Stimulated activated CD8-positive, alpha-beta memory T cell treated with anti-CD3 and anti-CD28 coated beads, Interleukin-7, amount 100 ng/mL, for 48 hours (primary cell): ENCODE measurements at places on chromosomes 11 and 22.

- no peak for DNase-seq
Observed at GRCh38 chr11:81987829-81988472, 745.7 kb downstream of the FAM181B start.

DNA sequence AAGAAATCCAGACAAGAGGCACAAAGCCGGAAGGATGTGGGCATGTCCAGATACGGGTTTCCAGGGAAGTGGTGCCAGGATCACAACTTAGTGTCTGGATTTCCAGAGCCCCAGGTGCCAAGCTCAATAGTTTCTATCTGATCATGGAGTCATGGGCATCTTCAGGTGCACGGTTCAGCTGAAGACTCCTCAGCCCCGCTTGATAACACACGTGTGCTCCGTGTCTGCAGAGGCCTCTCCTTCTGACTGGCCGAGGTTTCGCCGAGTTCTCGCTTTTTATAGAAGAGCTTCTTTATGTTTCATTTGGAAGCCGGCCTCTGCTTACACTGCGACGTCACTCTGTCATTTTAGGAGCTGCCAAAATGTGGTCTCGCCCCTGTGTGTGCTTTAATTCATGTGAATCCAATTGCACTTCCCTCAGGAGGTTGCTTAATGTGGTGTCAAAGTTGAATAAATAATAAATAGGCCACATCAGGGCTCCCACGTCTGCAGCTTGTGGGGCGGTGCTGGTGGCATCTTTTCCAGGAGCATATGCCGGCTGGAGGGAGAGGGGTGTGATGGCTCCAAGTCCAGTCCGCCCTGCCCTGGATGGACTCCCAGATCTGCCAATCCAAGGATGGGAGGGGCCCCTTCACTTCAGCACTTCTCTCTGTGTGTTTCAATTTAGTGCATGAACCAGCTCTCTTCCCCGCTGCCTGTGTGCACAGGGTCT lies 1410.8 kb downstream of the TBC1D22A start:
- DNase-seq, result no peak

DNA sequence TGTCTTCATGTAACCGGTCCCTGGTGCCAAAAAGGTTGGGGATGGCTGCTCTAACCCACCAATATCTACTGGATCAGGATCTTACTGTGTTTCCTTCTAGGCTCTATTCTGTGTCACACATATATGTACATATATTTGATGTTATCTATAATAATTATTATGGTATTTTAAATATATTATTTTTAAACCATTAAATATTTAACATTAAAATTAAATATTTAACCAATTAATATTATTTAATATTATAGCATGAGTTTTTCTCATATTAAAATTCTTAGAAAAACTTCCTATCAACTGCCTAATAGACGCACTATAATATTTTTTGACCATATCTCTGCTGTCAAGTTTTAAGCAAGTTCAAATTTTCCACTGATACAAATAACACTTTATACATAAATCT lies 196.9 kb upstream of the PLET1 start:
- DNase-seq, result no peak

- no peak for DNase-seq
Observed at GRCh38 chr11:2709429-2709828, 9.6 kb upstream of the KCNQ1OT1 start.

GRCh38 chr11:96607864-96608558 lies 218.2 kb downstream of the JRKL start:
- DNase-seq, result no peak

DNA sequence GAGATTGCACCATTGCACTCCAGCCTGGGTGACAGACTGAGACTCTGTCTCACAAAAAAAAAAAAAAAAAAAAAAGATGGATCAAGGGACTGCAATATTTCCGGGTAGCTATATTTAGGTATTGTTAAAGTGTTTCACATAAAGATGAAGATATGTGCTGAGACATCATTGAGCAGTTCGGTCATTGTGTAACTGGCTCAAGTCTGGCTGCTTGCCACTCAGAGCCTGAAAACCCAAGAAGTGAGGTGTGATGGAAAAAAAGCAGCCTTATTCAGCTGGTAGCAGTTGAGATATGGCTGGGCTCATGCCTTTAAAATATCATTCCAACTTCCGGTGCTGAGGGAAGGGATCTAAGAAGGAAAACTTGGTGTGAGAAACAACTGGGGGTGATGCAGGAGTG lies 46.9 kb downstream of the LUZP2 start:
- DNase-seq, result no peak

DNA sequence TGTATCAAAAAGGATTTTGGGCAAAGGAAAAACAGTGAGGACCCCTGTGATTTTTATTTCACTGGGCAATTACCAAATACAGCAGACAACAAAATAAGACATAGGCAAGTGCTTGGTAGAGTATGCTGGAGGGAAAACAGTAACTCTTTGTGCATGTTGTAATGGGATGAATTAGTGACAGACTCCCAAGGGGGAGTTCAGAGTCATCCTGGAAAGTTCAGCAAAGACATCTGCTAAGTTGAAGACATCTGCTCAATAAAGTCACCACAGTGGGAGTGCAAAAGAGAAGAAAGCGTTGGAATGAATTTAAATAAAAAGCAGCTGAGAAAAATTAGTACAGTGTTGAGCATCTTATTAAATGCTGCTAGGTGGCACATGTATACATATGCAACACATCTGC lies 378.8 kb upstream of the ISX start:
- DNase-seq, result no peak

DNA sequence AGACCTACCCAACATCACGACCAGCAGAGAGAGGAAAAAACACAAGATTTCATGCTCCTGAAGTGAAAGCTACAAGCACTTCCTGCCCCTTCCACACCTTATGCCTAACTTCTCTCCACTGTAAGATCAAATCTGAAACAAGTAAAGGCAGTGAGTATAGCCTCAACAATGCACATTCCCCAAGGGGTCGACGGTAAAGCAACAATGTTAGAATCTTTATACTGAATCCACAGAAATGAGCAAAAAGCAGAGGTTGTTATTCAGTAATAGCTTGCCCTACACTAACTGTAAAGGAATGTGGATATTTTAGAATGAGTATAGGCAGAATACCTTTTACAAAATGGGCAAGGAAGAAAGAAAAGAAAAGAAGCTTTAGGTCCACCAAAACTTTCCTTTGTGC lies 15.6 kb downstream of the ARFGAP3 start:
- DNase-seq, result no peak

DNA sequence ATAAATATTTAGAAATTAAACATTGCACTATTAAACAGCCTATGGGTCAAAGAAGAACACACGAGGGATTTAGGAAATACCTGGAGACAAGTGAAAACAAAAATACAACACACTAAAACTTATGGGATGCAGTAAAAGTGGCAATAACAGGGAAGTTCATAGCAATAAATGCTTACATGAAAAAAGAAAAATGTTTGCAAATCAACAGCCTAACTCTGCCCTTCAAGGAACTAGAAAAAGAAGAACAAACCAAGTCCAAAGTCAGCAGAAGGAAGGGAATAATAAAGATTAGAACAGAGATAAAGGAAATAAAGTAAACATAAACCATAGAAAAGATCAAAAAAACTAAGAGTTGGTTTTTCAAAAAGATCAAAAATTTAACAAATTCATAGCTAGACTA lies 31.6 kb downstream of the NXPE2 start:
- no peak for DNase-seq

DNA sequence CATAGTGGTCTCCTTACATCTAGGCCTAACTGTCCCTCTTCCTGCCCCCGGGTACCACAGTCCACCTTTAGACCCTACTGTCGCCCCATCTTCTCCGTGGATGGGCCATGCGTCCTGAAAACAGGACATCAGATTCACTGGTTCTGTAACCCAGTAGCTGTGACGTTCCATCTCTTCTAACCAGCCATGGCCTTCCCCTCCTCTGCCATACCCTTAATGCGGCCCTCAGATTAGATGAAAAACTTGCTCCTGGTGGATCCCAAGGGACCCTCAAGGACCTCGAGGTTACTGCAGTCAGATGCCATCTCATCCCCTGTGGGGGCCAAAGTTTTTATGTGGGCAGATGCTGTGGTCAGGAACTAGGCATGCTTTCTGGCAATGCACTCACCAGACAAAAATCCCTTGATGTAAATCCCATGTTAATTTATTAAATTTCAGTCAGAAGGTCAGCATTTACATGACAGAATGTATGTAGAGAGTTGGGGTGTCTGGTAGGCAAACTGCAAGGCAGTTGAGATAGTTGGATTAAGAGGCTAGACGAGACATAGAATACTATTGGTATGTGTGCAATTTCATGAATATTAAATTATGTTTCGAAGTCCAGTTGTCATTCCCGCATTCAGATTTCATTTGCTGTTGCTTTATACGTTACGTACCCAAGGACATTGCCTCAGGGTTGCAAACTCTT lies 64.3 kb downstream of the WNT11 start:
- no peak for DNase-seq

DNA sequence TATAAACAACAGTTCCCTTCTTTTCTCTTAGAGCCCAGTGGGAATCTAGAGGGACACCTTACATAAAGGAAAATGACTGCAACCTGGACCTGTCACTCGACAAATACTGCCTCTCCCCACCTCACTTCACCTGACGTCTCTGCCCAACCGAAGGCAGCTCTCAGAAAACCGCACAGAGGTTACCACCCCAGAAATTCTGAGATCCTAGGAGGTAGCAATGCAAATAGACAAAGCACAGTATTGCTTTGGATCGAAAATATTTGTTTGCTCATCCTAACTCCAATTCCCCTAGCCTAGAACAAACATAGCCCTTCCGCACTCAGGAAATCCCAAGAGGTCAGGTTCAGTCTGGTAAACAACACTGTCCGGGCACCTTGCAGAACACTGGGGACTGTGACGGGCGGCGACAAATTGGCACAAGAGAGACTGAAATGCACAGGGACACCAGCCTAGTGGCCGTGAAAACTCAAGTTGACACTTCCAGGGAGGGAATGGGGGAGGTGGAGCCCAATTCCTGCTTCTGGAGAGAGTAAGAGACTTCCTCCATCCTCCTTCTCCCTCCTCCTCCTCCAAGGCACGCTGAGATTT lies 420 bp upstream of the TRIM44 start:
- DNase-seq, result no peak

GRCh38 chr11:88398372-88398771 lies 60.8 kb upstream of the CTSC start:
- no peak for DNase-seq

DNA sequence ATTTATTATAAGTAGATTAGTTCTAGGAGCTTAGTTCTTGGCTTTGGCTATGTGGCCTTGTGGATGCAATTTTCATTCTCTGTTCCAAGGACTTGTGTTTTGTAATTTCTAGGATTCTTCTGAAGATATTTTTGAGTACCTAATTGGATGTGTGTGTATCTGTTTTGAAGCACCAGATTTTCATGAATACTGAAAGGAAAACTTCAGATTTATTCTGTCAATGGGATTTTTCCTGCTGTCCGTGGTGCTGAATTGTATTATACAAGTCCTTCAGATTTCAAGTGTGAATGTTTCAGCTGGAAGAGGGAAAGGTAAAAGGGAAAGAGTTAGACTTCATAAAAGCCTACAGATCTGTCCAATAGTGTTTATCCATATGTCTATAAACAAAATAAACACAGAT lies 18.2 kb upstream of the SYN3 start:
- DNase-seq, result no peak

- no peak for DNase-seq
Observed at GRCh38 chr22:22316589-22316988, 72.0 kb downstream of the VPREB1 start.

DNA sequence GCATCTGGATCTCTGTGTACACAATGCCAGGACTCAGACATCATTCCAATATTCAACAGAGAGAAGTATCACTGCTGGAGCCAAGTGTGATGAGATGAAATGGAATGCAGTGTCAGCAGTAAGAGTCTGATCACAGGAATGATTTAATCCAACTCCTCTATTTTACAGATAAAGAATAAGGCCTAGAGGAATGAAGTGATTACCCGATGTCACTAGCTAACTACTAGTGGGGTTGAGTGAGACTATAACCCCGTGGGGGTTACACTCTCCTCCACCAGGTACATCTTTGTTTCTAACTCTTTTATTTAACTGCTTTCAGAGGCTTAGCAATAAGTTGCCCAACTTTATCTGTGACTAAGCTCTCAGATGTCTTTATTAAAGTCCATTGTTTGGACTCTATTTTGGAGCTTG lies 94.2 kb upstream of the FAT3 start:
- DNase-seq, result no peak

DNA sequence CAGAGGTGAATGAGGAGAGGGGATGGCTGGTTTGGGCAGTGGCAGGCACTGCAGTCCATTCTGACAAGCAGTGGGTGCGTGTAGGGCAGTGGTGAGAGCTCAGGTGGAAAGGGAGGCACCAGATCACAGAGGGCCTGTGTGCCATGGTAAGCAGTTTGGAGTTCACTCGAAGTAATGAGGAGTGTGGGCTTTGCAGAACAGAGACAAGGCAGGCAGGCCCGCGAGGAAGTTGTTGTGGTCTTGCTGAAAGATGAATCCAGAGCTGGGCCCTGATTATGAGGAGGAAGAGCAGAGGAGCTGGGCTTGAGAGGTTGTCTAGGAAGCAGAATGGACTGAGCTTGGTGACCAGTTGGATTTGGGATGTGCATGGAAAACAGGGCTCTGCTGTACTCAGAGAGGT lies 1.6 kb upstream of the DNAJB13 start:
- DNase-seq, result no peak

DNA sequence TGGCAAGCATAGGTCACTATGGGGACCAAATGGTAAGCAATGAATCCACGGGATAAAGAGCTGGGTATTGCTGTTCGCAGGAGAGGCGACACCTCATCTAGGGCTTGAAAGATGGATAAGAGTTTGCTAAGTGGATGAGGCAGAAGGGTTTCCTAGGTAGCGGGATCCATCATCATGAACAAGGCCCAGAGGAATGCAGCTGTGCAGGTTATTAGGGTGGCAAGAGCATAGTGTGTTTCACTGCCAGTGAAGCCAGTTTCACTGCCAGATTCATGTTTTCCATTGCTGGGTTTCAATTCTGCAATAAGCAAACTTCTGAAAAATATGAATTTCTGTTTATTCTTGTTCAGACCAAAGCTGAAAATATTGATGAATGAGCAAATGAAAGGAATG lies 27.2 kb downstream of the WEE1 start:
- DNase-seq, result no peak

DNA sequence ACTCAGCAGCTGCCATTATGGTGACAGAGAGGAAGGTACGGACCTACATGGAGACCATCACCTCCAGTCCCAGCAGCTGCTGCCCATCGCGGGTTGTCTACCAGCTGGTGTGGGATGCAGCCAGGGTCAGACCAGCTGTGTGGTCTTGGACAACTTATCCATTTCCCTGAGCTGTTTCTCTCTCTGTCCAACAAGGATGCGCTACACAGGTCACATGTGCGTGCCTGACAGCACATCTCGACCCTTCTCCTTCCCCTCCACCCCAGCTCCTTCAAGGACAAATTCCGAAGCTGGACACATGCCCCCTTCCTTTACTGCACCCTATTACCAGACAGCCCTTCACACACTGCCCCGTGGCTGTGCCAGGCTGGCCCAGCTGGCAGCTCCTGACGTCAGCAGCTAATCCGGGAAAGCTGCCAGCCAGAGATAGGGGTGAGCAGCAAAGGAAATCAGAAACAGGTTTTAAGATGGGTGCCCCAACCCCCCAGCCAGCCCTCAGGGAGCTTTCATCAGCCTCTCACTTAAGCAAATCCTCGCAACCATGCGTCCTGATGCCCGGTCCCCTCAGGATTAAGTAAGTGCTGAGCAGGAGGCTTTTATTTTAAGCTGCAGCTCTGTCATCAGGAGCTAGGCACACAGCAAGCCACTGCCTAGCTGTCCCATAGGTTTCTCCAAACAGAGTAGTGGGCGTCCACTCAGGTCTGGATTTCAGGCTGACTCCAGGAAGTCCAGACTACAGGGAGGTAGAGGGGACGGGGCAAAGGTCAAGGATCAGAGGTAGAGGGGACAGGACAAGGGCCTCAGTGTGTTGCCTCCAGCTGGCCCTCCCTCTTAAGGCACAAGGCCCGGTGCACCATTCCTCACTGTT lies 20.3 kb downstream of the TEF start:
- DNase-seq, result no peak

- no peak for DNase-seq
Observed at GRCh38 chr22:50700387-50701075, 27.9 kb downstream of the SHANK3 start.
